Trophoblast cell (in vitro differentiated cells and primary cell): ENCODE measurements at places on chromosomes 6 and 20.
A peak's percentile ranks its signal among the peaks of the same experiment; 100 is the strongest.

GRCh38 chr20:47493175-47493962 lies 8.3 kb upstream of the NCOA3 start:
- peak; percentile 70 for DNase-seq

- no peak for DNase-seq
Observed at GRCh38 chr20:23029324-23029723, 5.8 kb upstream of the SSTR4 start.

GRCh38 chr6:119736296-119737021 lies 386.9 kb upstream of the MAN1A1 start:
- DNase-seq: no peak

DNA sequence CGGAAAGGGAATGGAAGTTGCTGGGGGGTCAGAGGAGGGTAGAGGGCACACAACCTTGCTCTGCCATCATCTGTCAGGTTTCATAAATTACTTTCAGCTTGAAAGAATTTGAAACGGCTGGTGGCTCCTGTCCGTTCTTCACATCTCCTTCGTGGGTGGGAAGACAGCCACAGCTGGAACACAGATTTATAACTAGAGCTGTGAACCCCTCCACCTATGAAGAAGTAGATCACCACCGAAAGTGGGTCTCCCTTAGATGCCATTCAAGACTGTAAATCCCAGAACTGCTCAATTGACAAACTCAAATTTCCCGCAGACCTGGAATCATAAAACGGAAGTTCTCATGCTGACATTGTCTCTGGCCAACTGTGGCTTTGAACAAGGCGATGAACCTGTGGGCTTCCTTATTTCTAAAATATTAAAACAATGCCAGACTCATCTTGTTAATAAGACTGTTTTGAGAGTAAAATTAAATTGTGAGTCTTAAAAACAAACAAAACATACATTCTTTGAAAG lies 65.3 kb downstream of the BTBD3 start:
- DNase-seq: no peak

DNA sequence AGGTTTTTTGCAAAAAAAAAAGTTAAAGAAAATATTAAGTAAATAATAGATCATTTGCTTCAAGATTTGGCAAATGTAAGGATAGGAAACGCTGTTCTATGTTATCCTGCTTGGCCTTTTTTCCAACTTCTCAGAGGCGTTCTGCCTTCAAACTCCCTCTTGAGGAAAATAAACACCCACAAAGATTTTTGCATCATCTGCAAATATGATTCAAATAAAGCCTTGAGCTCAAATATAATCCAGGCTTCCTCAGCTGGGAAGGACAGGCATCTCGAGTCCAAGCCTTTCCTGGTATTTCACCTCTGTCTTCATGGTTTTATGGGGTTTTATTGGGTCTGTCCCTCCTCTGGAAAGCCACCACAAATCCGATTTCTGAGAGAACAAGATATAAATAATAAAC lies 67.7 kb upstream of the PTPN1 start:
- DNase-seq: no peak

- no peak for DNase-seq
Observed at GRCh38 chr6:137056121-137056880, 11.5 kb upstream of the IL20RA start.

GRCh38 chr6:41700463-41701347 lies 34.7 kb downstream of the TFEB start:
- DNase-seq: no peak

DNA sequence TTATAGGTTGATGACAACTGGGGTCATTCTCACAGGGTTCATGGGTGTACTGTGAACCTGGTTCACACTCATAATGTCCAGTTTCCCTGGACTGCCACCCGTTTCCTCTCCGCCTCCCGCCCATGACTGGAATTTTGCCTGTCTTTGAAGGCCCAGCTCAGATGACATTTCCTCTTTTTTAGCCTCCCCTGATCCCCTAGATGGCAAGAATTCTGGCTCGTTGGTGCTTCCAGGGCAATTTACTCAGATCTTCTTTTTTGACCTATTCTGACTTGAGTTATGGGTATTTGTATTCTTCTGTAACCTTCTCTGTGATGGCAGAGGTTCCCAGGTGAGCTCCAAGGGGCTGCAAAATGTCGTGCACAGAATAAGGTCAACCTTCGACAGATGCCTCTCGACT lies 5.7 kb upstream of the CITED2 start:
- DNase-seq: no peak

DNA sequence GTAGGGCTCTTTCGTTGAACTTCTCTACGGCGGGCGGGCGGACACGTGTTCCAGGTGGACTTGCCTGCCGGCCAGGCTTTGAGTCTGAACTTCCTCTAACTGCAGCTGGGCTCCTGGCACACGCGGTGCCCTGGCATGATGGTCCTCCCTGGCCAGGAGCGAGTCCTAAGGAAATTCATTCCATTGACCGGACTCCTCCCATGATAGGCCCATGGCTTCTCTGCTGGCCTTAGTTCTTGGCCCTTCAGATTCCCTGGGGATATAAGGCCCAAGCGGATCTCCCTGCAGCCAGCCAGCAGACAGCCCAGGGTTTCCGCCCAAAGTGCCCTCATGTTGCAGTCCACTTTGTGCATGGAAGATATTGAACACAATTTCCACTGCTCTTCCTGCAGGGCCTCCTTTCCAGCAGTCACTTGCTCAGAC lies 39.4 kb downstream of the TBC1D7 start:
- DNase-seq: no peak

- DNase-seq: no peak
Observed at GRCh38 chr20:54435015-54435414, 40.4 kb upstream of the DOK5 start.

- DNase-seq: no peak
Observed at GRCh38 chr6:16524380-16524707, 236.9 kb downstream of the ATXN1 start.

- DNase-seq: no peak
Observed at GRCh38 chr20:25470045-25470444, 62.6 kb downstream of the GINS1 start.

DNA sequence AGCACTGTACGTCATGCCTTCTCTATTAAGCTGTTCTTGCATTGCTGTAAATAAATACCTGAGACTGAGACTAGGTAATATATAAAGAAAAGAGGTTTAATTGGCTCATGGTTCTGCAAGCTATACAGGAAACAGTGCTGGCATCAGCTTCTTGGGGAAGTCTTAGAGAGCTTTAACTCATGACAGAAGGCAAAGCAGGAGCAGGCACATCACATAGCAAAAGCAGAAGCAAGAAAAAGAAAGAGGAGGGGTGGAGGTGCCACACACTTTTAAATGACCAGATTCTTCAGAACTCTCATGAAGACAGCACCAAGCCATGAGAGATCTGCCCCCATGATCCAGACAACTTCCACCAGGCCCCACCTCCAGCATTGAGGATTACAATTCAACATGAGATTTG lies 30.1 kb downstream of the CYB5R4 start:
- no peak for DNase-seq

DNA sequence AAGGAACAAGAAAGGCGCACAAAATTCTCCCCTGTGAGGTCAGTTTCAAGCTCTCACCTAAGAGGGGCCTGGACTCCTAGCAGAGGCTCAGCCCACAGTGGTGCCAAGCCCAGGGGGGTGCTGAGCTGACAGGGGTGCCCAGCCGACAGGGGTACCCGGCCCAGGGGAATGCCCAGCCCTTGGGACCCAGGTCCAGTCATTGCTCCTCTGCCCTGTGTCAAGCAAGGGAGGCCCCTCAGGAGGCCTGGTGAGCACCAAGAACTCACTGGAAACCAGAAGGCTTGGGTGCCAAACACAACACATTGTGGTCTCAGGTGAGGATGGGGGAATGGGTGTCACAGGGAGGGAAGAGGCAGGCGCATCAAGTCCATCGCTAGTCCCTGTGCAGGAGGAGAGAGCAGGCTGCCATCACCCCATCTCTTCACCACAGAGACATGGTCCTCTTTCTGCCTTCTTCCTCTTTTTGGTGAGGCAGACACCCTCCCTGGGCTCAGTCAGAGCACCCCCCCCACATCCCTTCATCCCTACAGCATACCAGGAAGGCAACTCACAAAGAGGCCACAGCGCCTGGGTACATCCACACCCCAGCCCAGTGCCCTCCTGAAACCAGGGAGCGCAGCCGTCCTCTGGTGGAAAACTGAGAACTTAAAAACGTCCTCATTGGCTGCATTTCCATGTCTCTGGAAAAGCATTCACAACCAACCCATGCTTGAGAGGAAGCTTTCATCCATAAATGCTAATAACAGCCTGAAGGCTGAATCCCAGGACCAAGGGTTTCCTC lies 111.3 kb downstream of the BANF2 start:
- DNase-seq: no peak

- no peak for DNase-seq
Observed at GRCh38 chr6:142937986-142938385, 7.0 kb downstream of the HIVEP2 start.

GRCh38 chr6:153062516-153062915 lies 60.0 kb upstream of the MTRF1L start:
- DNase-seq: no peak

DNA sequence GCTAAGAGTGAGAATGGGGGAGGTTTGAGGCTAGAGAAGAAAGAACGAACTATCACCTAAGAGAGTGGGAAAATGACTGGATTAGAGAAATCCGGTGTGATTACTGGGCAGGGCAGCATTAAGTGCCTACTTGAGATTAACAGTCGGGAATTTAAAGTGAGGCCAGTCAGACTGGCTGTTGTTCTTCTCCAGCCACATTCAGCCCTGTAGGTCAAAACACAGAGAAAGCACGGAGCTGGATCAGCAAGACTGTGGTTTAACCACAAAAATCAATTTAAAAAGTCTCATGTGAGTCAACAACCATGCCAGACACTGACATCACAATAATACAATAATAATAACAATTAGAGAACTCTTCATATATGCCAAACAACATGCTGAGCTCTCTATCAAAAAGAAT lies 301.9 kb upstream of the SGK1 start:
- DNase-seq: no peak

- no peak for DNase-seq
Observed at GRCh38 chr6:85273046-85273445, 176.8 kb upstream of the NT5E start.

GRCh38 chr6:8299034-8299433 lies 136.3 kb downstream of the SLC35B3 start:
- DNase-seq: no peak

- no peak for DNase-seq
Observed at GRCh38 chr20:23623666-23624323, 14.0 kb downstream of the CST3 start.

DNA sequence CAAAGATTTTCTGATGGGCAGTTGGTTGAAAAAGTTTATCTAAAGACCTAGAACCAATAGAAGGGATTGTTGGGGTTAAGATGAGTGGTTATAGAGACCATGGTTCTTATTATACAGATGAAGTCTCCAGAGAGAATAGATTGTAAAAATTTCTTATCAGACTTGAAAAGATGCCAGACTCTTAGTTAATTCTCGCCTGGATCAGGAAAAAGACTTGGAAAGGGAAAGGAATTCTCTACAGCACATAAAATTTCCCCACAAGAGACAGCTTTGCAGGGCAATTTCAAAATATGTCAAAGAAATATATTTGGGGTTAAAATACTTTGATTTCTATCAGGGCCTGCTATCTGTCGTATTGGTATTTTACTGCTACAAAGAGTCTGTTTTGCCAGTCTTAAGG lies 582.6 kb downstream of the UTRN start:
- no peak for DNase-seq

DNA sequence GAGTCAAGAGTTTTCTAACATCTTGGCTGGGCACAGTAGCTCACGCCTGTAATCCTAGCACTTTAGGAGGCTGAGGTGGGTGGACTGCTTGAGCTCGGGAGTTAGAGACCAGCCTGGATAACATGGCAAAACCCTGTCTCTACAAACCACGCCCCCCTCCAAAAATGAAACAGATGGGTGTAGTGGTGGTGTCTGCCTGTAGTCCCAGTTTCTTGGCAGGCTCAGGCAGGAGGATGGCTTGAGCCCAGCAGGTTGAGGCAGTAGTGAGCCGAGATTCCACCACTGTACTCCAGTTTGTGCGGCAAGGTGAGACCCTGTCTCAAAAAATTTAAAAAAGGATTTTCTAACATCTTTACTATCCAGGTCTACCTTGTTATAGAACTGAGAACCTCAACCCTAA lies 22.0 kb downstream of the FAM8A1 start:
- DNase-seq: no peak

DNA sequence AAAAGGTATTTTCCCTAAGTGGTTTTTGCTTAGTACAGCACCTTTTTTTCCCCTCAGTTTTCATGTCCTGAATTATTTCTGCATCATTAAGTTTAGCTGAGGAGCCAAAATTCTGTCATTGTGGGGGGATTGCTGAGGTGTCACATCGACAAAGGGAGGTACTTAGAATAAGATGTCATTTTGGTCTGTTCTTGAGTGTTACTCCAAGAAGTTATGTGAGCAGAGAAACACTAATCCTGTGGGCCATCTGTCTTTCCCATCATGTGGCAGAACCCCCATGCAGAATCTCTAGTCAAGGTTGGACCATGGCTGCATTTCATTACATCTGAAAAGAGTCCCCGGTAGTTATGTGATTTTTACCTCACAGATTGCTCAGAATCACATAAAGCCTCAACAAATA lies 167.8 kb upstream of the CENPW start:
- DNase-seq: no peak

- DNase-seq: no peak
Observed at GRCh38 chr6:117520603-117521395, 38.3 kb downstream of the DCBLD1 start.

GRCh38 chr6:44655412-44656342 lies 268.2 kb downstream of the CDC5L start:
- peak; percentile 96 for DNase-seq

- DNase-seq: peak; percentile 64
Observed at GRCh38 chr20:2349801-2350200, 30.9 kb upstream of the TGM6 start.
